Ovary (tissue), 10 donors: ENCODE measurements at places on chromosomes 11 and 22. TPM values are rescaled to one million over a fixed set of nuclear protein-coding genes. Genes with fewer than 3 reads are reported as not detected.

- no peaks in the 10 kb centered on the region for H3K27me3 ChIP-seq
- H3K4me3 ChIP-seq = no peak overlapping the region
- H3K4me1 ChIP-seq = peaks cover 8% of the 10 kb centered on the region
- DNase-seq = no peak
- H3K36me3 ChIP-seq = no peaks in the 10 kb centered on the region
- no peak overlapping the region for H3K27ac ChIP-seq
Observed at GRCh38 chr11:36372101-36372771, 76.1 kb downstream of the PRR5L start.

DNA sequence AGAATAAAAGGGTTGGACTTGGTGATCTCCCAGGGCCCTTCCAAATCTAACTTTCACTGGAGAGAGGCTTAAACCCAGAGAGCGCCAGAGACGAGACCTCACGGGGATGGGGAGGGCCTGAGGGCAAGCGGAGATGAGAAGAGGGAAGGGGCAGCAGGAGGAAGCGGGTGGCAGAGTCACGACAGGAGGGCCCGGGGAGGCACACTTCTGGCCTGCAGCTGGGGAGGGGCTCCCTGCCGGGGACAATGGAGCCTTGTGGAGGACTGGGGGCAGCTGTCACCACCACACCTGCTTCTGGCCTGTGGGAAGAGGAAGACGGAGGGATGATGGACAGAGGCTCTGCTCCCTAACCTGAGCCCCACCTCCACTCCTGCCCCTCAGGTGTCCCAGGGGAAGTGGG is 40.2 kb downstream of the PDE2A start:
- H3K27me3 ChIP-seq = no peaks in the 10 kb centered on the region
- no peak overlapping the region for H3K27ac ChIP-seq
- H3K4me3 ChIP-seq = no peak overlapping the region
- no peaks in the 10 kb centered on the region for H3K36me3 ChIP-seq

- H3K27ac ChIP-seq = no peak overlapping the region
- no peak for DNase-seq
- H3K36me3 ChIP-seq = no peaks in the 10 kb centered on the region
- H3K4me1 ChIP-seq = no peaks in the 10 kb centered on the region
Observed at GRCh38 chr11:32280339-32280738, 155.0 kb downstream of the WT1 start.

DNA sequence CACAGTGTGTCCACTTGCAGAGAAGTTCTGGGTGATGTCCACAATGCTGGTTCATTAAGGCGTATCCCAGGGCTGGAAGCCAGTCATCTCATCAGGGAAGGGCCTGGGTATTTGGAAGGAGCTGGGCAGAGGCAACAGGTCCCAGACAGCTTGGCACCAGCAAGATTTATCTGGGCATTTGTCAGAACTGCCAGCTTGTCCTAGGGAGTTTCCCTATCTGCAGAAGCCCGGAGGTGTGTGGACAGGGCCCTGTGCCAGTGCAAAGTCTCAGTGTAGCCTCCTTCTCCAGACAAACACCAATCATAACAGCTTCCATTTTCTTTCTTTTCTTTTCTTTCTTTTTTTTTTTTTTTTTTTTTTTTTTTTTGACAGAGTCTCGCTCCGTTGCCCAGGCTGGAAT is 125.3 kb upstream of the TIMP3 start:
- no peaks in the 10 kb centered on the region for H3K36me3 ChIP-seq
- no peak for DNase-seq
- H3K4me3 ChIP-seq = no peak overlapping the region
- H3K27me3 ChIP-seq = no peaks in the 10 kb centered on the region
- H3K4me1 ChIP-seq = no peaks in the 10 kb centered on the region

GRCh38 chr11:127639916-127640315 is 639.3 kb upstream of the KIRREL3 start:
- H3K27me3 ChIP-seq = no peaks in the 10 kb centered on the region
- no peak for DNase-seq
- no peaks in the 10 kb centered on the region for H3K4me1 ChIP-seq
- no peaks in the 10 kb centered on the region for H3K36me3 ChIP-seq
- no peak overlapping the region for H3K4me3 ChIP-seq

- H3K4me3 ChIP-seq = no peak overlapping the region
- H3K27ac ChIP-seq = no peak overlapping the region
- peaks cover 2% of the 10 kb centered on the region for H3K4me1 ChIP-seq
- H3K27me3 ChIP-seq = no peaks in the 10 kb centered on the region
- DNase-seq = no peak
- H3K36me3 ChIP-seq = no peaks in the 10 kb centered on the region
Observed at GRCh38 chr11:46493791-46494190, 100.0 kb downstream of the AMBRA1 start.

GRCh38 chr11:127632546-127632945 is 632.0 kb upstream of the KIRREL3 start:
- H3K27ac ChIP-seq = no peak overlapping the region
- H3K27me3 ChIP-seq = no peaks in the 10 kb centered on the region
- H3K36me3 ChIP-seq = no peaks in the 10 kb centered on the region

DNA sequence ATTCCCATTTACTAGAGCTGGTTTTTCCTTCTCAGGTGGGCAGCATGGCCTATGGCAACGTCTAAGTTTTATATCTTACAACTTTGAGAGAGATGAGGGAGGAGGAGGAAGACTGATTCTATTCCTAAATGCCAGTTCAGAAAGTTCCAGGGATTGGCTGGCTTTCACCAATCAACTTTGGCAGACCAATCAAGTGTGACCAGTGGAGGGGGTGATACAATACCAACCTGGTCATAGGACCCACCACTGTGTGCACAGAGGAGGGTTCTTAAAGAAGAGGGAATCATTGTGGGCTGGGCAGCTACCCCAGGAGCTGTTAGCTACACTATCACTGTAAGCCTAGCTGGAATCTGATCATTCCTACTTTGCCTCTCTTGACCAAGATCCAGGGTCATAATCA is 8.1 kb downstream of the DIXDC1 start:
- H3K27me3 ChIP-seq = no peaks in the 10 kb centered on the region
- no peaks in the 10 kb centered on the region for H3K36me3 ChIP-seq
- H3K4me1 ChIP-seq = peaks cover 8% of the 10 kb centered on the region
- no peak overlapping the region for H3K27ac ChIP-seq

GRCh38 chr11:22641559-22641958 is 15.9 kb upstream of the FANCF start:
- H3K4me1 ChIP-seq = no peaks in the 10 kb centered on the region
- no peak overlapping the region for H3K27ac ChIP-seq
- no peak for DNase-seq
- H3K36me3 ChIP-seq = no peaks in the 10 kb centered on the region

GRCh38 chr11:57888386-57888785 is 126.8 kb downstream of the CTNND1 start:
- H3K27ac ChIP-seq = no peak overlapping the region
- H3K27me3 ChIP-seq = no peaks in the 10 kb centered on the region
- no peaks in the 10 kb centered on the region for H3K4me1 ChIP-seq
- no peaks in the 10 kb centered on the region for H3K36me3 ChIP-seq

- no peaks in the 10 kb centered on the region for H3K36me3 ChIP-seq
- no peaks in the 10 kb centered on the region for H3K4me1 ChIP-seq
- no peaks in the 10 kb centered on the region for H3K27me3 ChIP-seq
- DNase-seq = no peak
- H3K4me3 ChIP-seq = no peak overlapping the region
- H3K27ac ChIP-seq = no peak overlapping the region
Observed at GRCh38 chr22:45891021-45891421, 85.9 kb downstream of the WNT7B start.

- H3K27ac ChIP-seq = no peak overlapping the region
- H3K36me3 ChIP-seq = no peaks in the 10 kb centered on the region
- no peak for DNase-seq
- no peaks in the 10 kb centered on the region for H3K27me3 ChIP-seq
- no peak overlapping the region for H3K4me3 ChIP-seq
- peaks cover 29% of the 10 kb centered on the region for H3K4me1 ChIP-seq
Observed at GRCh38 chr11:125173556-125173955, 9.0 kb downstream of the PKNOX2 start.

GRCh38 chr11:46006418-46007070 is 84.1 kb downstream of the LARGE2 start:
- H3K27me3 ChIP-seq = no peaks in the 10 kb centered on the region
- no peak overlapping the region for H3K4me3 ChIP-seq
- DNase-seq = no peak
- H3K36me3 ChIP-seq = no peaks in the 10 kb centered on the region

GRCh38 chr11:12981676-12982522 is 27.2 kb upstream of the RASSF10 start:
- H3K4me1 ChIP-seq = no peaks in the 10 kb centered on the region
- no peaks in the 10 kb centered on the region for H3K36me3 ChIP-seq
- DNase-seq = no peak
- H3K27me3 ChIP-seq = no peaks in the 10 kb centered on the region
- H3K27ac ChIP-seq = no peak overlapping the region

GRCh38 chr11:45580399-45580798 is 85.0 kb downstream of the CHST1 start:
- H3K36me3 ChIP-seq = no peaks in the 10 kb centered on the region
- no peak overlapping the region for H3K27ac ChIP-seq
- no peaks in the 10 kb centered on the region for H3K27me3 ChIP-seq
- no peak overlapping the region for H3K4me3 ChIP-seq

DNA sequence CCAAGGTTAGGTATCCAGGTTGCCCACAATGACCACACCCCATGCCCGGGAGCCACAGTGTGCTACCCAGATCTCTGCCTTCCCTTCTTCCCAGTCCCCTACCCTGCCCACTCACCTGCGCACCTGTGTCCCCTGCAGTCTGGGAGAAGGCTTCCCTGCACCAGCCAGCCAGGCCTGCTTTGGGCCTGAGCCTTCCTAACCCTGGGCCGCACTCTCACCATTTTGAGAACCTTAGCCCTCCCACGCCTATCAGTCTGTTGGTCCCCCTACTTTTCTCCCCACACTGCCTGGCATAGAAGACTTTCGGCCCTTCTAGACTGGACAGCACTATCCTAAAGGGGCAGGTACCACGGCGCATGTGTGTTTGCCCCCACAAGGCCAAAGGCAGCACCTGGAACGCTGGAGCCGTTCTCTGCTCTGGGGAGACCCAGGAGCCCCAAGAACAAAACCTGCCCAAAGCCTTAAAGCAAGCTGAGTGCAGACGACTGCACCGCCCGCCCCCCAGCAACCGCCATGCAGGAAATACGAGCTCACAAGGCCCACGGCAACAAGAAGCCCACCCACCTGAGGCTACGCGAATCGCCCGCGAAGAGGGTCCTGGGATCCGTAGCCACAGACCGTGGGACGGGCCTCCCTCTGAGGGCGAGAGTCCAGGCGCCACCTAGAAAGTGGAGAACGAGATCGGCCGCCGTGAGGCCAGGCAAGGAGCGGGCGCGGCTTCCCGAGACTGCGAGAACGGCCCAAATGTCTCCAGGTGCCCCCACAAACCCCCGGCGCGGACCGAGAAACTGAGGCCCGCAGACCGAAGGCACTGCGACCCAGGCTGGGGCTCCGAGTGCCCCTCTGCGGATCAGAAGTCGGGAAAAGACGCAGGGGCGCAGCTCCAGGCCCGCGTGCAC is 546 bp downstream of the GNB1L start:
- H3K27me3 ChIP-seq = no peaks in the 10 kb centered on the region
- no peak for DNase-seq
- H3K36me3 ChIP-seq = no peaks in the 10 kb centered on the region
- H3K4me3 ChIP-seq = peak overlapping the region; percentile 92

- H3K27me3 ChIP-seq = no peaks in the 10 kb centered on the region
- no peak for DNase-seq
- no peak overlapping the region for H3K4me3 ChIP-seq
- no peaks in the 10 kb centered on the region for H3K36me3 ChIP-seq
Observed at GRCh38 chr22:17213976-17214375, 5.3 kb downstream of the ADA2 start.

DNA sequence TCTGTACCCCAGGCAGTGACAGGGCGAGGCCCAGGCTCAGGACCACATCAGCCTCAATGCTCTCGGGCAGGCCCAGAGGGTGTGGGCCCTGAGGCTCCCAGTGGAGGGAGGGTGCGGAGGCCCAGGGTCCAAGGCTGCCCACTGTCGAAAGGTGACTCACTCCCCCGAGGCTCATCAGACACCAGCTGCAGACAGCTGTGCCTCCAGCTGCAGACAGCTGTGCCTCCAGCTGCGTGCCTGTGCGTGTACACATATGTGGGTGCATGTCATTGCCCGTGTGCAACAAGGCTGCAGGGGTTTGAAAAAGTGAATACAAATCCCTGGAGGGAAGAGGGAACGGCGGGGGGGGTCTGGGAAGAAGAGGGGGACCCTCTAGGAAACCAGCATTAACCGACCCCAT is 134.3 kb downstream of the BRD1 start:
- H3K4me3 ChIP-seq = no peak overlapping the region
- no peak overlapping the region for H3K27ac ChIP-seq
- no peaks in the 10 kb centered on the region for H3K27me3 ChIP-seq
- H3K4me1 ChIP-seq = no peaks in the 10 kb centered on the region
- DNase-seq = no peak
- H3K36me3 ChIP-seq = no peaks in the 10 kb centered on the region

- H3K4me1 ChIP-seq = no peaks in the 10 kb centered on the region
- no peak for DNase-seq
- H3K27me3 ChIP-seq = no peaks in the 10 kb centered on the region
- no peak overlapping the region for H3K27ac ChIP-seq
- H3K36me3 ChIP-seq = no peaks in the 10 kb centered on the region
Observed at GRCh38 chr22:19916006-19916405, 25.6 kb upstream of the COMT start.

DNA sequence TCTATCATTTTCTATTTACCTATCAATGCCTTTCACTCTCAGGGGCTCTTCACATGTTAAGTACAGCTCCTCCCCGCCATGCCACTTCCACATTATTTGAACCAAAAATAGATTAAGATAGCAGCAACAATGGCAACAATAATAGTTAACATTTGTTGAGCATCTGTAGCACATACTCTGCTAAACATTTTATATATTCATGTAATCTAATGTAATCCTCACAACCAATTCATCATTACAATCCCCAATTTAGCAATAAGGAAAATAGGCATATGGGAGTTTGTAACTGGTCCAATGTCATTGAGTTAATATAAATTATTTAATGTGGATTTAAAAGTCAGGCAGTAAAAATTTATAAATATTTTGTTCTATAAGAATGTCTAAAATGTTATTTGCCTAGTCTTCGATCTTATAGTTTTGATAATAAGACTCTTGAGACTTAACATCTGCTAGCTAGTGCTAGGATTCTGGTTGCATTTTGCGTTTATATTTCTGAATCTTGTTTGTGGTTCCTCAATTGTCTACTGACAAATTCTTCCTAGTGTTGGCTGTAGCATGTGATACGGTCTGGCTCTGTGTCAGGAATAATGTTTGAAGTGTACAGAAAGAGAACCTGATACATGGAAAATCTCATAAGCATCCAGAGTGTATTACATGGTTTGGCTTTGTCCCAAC is 621.5 kb upstream of the LUZP2 start:
- no peaks in the 10 kb centered on the region for H3K27me3 ChIP-seq
- no peak overlapping the region for H3K27ac ChIP-seq
- no peak for DNase-seq
- H3K36me3 ChIP-seq = no peaks in the 10 kb centered on the region

Gene MFNG
- total RNA-seq = 9.2 TPM

Gene CLMP
- total RNA-seq = 70.5 TPM

Gene OR10D3
- not detected for total RNA-seq

Gene INS
- not detected for total RNA-seq

Gene CCDC81
- 2.1 TPM for total RNA-seq

Gene PATE2
- total RNA-seq = not detected

Gene MSANTD2
- total RNA-seq = 15.7 TPM

Gene PKDREJ
- total RNA-seq = 0.13 TPM

Gene ADAMTS8
- total RNA-seq = 0.66 TPM

Gene C11orf91
- total RNA-seq = not detected

Gene OR52A1
- not detected for total RNA-seq

Gene KCNJ5
- 2.1 TPM for total RNA-seq

Gene OR52I1
- total RNA-seq = not detected

Gene PPP2R5B
- 10.4 TPM for total RNA-seq
